ENCODE measurements at places on chromosomes 4 and X.
A peak's percentile ranks its signal among the peaks of the same experiment; 100 is the strongest.

- DNase-seq: no peak
These were observed 69.6 kb downstream of the PHOX2B start for GRCh38 chr4:41678951-41679350.

- no peak for DNase-seq
These were observed 130.6 kb upstream of the ETNPPL start for GRCh38 chr4:108893468-108893867.

GRCh38 chr4:146176891-146177290, 1.4 kb downstream of the LSM6 start:
- no peak for DNase-seq

GRCh38 chr4:174859904-174860303, 30.9 kb upstream of the GLRA3 start:
- DNase-seq: no peak

DNA sequence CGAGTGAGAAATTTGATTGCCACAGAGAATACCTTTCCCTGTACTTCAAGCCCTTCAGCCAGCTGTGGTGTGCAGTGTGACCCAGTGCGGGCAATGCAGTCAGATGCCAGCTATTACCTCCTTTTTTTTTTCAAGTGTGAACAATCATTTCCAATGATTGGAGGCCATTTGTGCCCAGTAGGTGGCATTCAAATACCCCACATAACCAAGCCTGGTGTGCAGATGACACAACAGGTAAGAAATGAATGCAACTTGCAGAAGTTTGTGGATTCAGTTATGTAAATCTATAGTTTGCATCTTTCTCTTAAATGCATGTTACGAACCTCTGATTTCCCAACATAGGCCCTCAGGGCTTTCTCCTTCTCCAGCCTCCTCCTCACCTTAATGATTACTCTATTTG, 98.0 kb downstream of the CLCN4 start:
- DNase-seq: no peak

DNA sequence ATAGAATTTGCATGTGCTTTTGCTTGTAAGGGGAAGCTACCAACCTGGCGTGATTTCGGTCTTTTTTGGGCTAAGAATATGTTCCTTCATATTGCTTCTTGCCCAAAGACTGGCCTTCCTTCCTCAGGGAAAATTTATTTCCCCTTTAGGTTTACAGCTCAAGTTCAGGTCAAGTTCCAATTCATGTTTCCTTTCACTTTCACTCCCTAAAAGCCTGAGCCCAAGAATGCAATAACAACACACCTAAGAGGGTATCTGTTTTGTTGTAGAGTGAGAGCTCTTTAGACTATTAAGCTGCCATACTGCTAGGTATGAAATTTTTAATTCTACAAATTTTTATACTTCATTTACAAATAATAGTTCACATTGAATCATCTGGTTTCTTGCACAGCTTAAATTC, 299.6 kb downstream of the TLL1 start:
- DNase-seq: no peak

DNA sequence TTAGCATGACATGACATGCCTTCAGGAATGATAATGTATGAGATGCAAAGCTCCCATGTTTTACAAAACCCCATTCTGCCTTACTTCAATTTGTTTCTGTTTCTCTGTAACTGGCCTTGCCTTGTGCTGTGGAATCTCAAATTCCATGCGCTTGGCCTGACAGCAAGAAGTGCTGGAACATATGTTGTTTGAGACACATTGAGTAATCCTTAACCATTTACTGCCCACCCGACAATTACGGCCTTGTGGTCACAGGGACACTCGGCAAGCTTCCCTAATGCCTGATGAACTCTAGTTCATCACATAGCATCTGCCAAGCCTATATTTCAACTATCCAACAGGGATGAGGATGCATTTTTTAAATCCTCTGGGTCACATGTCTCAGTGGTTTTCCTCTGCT, 226.4 kb upstream of the CASK start:
- no peak for DNase-seq

GRCh38 chr4:175530655-175531054, 281.4 kb downstream of the GPM6A start:
- no peak for DNase-seq

DNA sequence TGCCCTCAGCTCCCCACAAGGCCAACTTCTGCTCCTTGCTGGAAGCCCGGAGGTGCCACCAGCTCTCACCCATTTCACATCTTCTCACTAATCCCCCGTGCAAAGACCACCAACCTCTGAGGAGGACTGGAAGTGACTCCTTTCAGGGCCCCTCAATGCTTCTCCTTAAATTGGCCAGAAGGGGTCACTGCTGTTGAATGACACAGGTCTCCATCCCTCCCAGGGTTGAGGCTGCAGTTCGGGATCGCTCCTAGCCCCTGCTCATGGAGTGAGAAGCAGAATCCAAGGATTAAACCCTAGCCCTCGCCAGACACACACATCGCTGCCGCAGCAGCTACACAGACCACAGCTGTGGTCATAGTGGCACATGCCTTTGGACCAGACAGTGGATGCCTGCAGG, 279.5 kb upstream of the TAPT1 start:
- DNase-seq: no peak

- no peak for DNase-seq
These were observed 127.1 kb downstream of the SH3KBP1 start for GRCh38 chrX:19760345-19760744.

DNA sequence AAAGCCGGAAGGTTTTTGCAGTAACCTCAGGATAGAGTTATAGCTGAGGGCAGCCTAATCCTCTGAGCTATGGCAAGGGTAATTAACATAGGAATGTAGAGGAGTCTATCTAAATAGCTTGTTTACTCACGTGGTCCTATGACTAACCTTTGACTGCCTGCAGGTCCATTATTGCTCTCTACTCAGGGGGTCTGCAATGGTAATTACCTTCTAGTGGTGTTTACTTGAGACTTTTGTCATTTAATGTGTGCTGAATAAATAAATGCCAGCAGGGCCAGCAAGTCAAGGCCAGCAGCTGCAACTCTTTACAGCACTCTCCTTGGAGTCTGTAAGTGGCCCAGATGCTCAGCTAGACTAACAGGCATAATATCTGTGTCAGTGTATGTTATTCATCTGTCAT, 212.7 kb upstream of the FMR1 start:
- DNase-seq: no peak

- DNase-seq: no peak
These were observed 309.2 kb downstream of the BCOR start for GRCh38 chrX:39788521-39788920.

DNA sequence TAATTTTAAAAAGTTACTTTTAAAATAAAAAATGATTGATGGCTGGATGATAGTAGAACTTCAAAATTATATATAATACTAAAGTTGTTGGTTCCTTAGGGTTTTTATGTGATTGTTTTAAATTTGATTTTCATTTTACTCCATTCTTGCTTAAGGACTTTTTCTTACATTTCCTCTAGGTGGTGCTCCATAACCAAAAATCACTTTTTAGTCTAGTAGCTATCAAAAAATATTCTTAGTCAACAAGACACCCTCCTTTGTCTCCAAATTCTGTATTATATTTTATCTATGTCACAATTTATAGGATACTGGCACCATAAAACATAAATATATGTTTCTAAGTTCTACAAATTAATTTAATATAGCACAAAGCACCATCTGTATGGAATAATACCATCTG, 67.2 kb upstream of the BRWD3 start:
- DNase-seq: no peak

- DNase-seq: no peak
These were observed 101.4 kb downstream of the PPARGC1A start for GRCh38 chr4:23788460-23788859.

GRCh38 chr4:37639551-37640285, 46.5 kb downstream of the RELL1 start:
- no peak for DNase-seq

DNA sequence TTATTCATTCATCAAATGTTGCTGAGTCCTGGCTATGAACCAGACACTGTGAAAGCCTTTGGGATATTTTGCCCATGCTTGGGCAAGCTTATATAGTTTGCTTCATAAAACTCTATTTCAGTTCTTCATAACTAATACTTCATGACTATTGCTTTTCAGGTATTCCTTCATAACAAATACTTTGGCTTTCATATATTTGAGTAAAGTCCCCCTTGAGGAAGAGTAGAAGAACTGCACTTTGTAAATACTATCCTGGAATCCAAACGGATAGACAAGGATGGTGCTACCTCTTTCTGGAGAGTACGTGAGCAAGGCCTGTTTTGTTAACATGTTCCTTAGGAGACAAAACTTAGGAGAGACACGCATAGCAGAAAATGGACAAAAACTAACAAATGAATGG, 1.7 kb upstream of the AFP start:
- no peak for DNase-seq

- DNase-seq: peak; percentile 34
These were observed 886 bp downstream of the DCLK2 start for GRCh38 chr4:150079081-150079581.

DNA sequence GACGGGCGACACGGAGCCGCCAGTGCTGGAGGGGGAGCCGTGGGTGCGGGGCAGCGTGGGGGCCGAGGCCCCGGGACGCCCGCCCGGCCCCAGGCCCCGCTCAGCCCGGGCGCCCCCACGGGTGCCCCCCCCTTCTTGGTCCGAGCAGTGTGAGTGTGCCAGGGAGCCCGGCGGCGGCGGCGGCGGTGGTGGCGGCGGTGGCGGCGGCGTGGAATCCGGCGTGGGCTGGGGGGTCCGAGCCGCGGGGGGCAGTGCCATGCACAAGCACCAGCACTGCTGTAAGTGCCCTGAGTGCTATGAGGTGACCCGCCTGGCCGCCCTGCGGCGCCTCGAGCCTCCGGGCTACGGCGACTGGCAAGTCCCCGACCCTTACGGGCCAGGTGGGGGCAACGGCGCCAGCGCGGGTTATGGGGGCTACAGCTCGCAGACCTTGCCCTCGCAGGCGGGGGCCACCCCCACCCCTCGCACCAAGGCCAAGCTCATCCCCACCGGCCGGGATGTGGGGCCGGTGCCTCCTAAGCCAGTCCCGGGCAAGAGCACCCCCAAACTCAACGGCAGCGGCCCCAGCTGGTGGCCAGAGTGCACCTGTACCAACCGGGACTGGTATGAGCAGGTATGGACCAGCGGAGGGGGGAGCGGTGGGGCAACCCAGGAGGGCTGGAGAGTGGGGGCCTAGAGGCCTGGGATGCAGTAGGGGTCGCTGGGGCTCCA, 466 bp downstream of the DLG3 start:
- no peak for DNase-seq

GRCh38 chr4:3186609-3187008, 62.4 kb upstream of the MSANTD1 start:
- DNase-seq: no peak

DNA sequence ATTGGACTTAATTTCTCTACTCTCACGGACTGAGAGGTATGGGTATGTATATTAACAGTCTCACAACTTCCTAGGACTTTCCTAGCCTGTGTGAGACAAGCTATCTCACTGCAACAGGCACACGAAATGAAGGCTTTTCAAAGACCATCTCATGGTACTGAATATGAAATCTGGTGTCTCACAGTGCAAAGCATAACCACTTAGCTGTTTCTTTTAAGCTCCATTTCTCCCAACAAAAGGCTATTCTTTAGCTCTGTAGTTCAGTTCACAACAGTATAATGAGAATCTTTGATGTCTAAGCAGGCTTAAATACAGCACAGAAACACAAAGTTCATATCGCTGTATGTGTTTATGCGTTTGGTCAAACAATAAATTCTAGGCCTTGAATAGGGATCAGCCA, 116.2 kb upstream of the PCDH18 start:
- DNase-seq: no peak

DNA sequence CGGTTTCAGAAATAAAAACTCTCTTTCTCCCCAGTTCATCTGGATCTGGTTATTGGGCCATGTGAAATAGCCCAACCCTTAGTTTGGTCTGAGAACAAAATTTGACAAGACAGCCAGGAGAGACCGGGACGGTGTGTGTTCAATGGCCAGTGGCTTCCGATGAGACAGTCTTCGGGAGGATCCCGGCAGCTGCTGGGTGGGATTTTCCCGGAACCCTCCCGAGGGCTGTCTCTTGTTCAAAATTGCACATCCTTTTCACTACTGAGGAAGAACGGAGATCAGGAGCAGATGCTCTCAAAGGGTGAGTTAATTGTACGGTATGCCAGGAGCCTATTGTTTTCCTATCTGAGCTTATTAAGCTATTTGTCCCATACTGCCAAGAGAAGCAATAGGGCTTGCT, 166.5 kb downstream of the PRR32 start:
- DNase-seq: no peak

GRCh38 chr4:94068753-94069719, 138.6 kb upstream of the SMARCAD1 start:
- no peak for DNase-seq

GRCh38 chr4:48016141-48017107, at the start of the genes CNGA1 and NIPAL1:
CNGA1 (minus strand) TSS chr4:48016681; CDS start chr4:47952689, 63,992 bp downstream.
NIPAL1 (plus strand) TSS chr4:48016772; CDS start chr4:48016840, 68 bp downstream.
- DNase-seq: peak; percentile 87

GRCh38 chr4:79237851-79238250, 88.0 kb downstream of the NAA11 start:
- DNase-seq: no peak

GRCh38 chrX:151515237-151515636, 48.2 kb upstream of the PASD1 start:
- DNase-seq: no peak

DNA sequence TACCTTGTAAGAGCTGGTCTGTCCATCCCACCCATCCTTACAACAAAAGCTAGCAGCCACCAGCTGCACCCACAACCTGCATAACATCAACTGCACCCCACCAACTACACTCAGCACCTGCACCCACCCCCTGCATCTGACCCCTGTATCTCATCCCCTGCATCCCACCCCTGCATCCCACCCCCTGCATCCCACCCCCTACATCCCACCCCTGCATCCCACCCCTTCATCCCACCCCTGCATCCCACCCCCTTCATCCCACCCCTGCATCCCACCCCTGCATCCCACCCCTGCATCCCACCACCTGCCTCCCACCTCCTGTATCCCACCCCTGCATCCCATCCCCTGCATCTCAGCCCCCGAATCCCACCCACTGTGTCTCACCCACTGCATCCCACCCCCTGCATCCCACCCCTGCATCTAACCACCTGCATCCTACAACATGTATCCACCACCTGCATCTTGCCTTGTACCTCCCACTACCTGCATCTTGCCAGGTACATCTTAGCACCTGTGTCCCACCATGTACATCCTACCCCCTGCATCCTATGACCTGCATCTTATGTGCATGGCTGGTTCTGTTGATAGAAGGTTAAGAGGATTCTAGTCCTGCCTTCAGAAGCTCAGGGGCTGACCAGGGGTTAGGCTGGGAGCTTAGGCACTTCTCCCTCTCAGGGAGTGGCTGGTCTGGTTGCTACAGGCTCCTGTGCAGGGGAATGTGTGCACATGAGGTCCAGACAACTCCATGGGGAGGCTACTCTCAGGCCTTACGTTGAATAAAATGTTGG, 9.4 kb downstream of the TMEM271 start:
- no peak for DNase-seq

DNA sequence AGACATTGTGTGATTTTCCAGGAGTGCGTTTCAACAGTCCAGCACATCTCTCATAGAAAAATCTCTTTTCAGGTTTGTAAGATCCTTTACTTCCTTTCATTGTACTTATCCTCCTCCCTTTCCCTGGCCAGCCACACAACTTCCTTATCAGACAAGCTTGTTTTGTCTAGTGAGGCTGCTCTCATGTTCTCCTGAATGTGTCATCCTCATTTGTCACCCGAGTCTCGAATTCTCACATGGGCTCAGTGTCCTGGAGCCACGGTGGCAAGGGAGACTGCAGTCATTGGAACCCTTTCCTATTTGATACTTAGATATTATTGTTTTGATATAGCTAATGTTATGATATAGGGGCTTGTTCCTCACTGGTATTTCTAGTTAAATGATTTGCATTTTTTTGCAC, 16.9 kb downstream of the SYNPO2 start:
- DNase-seq: no peak
